ENCODE measurements at places on chromosomes 4 and X. TPM values are rescaled to one million over a fixed set of nuclear protein-coding genes. Genes with fewer than 3 reads are reported as not detected.
A peak's percentile ranks its signal among the peaks of the same experiment; 100 is the strongest.

GRCh38 chrX:19121466-19121865, 802 bp downstream of the ADGRG2 start:
- no peak for DNase-seq

The ZIC3 gene
- not detected for total RNA-seq

DNA sequence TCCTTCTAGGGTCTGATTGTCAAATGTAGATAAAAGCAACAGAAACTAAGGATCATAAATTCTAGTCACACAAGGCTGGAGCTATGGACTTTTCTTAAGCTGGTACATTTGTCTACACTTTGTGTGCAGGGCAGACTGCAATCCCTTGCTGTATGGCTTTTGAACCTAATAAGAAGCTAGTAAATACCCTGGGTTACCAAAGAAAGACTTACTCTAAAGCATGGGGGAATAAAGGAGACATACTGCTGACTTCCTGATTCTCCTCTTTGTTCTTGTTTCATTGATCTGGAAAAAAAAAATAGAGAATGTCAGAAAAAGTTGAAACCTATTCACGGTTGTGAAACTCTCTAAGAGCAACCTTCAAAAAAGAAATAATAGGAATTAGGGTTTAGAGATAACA, 216.6 kb upstream of the TLL1 start:
- no peak for DNase-seq

The BEX2 gene
- 6.6 TPM for total RNA-seq

- DNase-seq = no peak
Measured at GRCh38 chr4:152106781-152107321, 346.0 kb upstream of the GATB start.

The FRG2 gene
- total RNA-seq = not detected

DNA sequence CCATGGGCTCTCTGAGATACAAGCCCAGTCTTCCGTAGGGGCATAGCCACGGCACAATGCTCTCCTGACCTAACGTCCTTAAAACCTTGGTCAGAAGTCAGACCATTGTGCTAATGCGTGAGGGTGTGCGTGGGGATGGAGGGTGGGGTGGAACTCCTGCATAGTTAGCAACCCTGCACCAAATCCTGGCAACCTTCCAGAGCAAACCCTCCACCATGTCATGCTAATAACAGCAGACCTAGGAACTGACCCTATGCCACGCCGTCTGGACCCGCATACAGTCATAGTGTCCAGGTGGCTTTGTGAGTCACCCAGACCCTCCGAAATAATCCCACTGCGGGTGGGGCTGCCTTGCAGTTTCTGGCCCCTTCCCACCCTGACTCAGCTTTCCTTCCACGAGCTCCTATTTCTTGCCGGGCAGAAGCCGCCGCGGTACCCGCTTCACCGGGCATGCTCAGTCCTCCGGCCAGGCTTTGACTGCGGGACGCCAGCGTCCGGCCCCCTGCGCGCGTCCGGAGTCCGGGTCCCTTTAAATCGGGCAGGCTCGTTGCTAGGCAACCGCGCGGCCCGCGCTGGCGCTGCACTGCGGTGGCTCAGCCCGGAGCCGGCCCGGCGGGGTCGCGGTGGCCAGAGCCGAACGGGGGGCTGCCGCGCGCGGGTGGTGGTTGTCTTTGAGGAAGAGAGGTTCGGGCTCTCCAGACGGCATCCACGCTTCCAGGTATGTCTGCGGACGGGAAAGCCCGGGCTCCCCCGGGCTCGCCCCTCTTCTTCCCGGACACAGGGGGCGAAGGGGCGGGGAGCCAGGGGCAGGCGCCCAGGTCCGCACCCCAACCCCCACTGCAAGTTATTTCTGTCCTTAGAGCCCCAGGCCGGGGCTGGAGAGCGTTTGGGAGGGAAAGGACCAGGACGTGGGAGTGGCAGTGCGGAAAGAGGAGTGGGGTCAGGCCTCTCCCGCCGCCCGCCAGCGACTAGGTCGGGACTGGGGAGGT, at the start of gene CCDC160:
TSS of gene CCDC160 (plus strand) at position 557 of the 989 bp plus-strand sequence. CDS start 7,619 bp downstream, outside the sequence.
- DNase-seq = peak; percentile 25

DNA sequence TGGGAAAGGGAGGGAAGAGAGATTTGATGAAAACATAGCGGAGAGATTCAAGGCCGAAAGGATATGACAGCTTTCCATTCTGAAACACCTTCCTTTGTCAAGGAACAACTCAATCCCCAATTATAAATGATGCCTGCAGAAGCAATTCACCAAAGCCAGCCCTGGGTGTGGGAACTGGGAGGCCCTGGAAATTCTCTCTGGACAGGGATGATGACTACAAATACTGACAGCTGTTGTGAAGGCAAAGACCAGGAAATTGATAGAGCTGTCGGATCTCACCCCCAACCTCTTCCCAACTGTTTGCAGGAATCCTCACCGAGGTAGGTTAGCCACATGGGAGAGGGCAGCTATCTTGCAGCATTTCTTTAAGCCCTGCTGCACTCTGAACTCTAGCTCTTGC, 54.3 kb downstream of the CCDC149 start:
- DNase-seq = no peak

The ZNF718 gene
- 5.4 TPM for total RNA-seq

- no peak for DNase-seq
Measured at GRCh38 chr4:48243429-48243828, 26.2 kb downstream of the TEC start.

GRCh38 chr4:98260047-98260578, 1.1 kb upstream of the RAP1GDS1 start:
- peak; percentile 65 for DNase-seq

- DNase-seq = no peak
Measured at GRCh38 chr4:48205107-48205506, 64.5 kb downstream of the TEC start.

- no peak for DNase-seq
Measured at GRCh38 chrX:101918751-101919150, 13.1 kb downstream of the ZMAT1 start.

DNA sequence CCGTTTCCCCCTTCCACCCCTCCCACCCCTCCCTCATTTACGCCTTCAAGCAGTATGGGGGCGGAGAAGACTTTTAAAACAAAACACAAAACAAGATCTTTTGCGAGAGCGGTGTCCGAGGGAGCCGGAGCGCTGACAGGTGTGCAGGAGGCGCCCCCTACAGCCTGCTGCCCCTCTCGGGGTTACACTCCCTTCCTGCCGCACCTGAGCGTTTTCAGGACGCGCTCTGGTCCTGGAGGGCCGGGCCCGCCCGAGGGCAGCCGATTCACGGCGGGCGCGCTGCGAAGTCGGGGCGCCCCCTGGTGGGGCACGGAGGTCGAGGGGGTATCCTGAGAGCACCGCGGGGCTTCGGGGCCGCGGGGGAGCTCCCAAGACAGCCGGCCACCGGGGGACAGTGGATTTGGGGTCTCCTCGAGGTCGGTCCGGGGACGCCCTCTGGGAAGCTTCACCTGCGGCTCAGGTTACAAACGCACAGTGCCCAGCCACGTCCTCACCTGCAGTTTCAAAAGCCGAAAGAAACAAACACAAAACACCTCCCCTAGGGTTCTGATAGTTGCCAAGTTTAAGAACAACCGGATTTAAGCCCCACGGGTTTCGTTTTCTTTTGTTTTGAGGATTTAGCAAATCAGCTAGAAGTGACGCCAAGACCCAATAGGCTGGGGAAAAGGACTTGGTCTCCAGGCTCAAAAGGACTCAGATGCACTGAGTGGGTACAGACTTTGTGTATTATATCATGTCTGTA, 8.0 kb upstream of the NEUROG2 start:
- peak; percentile 73 for DNase-seq

- DNase-seq = peak; percentile 68
Measured at GRCh38 chr4:10456595-10457254, 501 bp downstream of the ZNF518B start.

The TLR6 gene
- total RNA-seq = 2.2 TPM

The PFKFB1 gene
- 0.32 TPM for total RNA-seq

- no peak for DNase-seq
Measured at GRCh38 chr4:81343536-81343935, 128.2 kb downstream of the RASGEF1B start.

The DLG3 gene
- total RNA-seq = 68.9 TPM

- DNase-seq = no peak
Measured at GRCh38 chrX:42047886-42048285, 124.5 kb upstream of the CASK start.

The CD38 gene
- total RNA-seq = 2.5 TPM

The CT45A3 gene
- not detected for total RNA-seq

GRCh38 chrX:134431894-134432293, 28.1 kb upstream of the HPRT1 start:
- no peak for DNase-seq

The HSFX4 gene
- not detected for total RNA-seq

DNA sequence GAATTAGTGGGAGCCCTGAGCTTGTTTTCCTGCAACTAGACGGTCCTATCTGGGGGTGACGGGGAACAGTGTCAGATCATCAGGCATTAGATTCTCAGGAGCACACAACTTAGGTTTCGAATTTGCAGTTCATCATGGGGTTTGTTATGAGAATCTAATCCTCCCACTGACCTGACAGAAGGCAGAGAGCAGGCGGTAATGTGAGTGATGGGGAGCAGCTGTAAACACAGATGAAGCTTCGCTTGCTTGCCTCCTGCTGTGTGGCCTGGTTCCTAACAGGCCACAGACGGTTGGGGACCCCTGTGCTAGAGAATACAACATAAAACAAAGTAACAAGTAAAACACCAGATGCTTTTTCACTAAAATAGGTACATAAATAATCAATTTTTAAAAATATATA, 86.2 kb upstream of the BLTP1 start:
- no peak for DNase-seq

GRCh38 chr4:62399242-62399641, 1199.1 kb downstream of the ADGRL3 start:
- no peak for DNase-seq

The KLHL8 gene
- total RNA-seq = 19.5 TPM

DNA sequence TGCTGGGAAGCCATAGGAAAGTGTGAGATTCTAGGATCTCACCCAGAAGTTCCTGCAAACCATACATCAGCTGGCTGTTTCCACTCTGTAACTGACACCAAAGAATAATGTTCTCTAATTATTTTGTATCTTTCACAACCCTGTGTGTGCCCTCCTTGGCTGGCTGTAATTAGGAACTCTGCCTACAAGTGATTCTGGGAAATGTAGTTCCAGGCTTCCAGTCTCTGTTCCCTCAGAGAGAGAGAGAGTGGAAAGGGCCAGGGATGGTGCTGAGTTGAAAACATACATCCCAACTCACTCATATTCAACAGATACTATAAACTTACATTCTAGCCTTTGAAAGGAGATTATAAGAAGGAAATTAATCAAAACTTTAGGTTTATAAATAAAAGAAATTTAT, 57.5 kb upstream of the C1QTNF7 start:
- DNase-seq = no peak

- DNase-seq = no peak
Measured at GRCh38 chr4:13907255-13907751, 279.8 kb upstream of the BOD1L1 start.

DNA sequence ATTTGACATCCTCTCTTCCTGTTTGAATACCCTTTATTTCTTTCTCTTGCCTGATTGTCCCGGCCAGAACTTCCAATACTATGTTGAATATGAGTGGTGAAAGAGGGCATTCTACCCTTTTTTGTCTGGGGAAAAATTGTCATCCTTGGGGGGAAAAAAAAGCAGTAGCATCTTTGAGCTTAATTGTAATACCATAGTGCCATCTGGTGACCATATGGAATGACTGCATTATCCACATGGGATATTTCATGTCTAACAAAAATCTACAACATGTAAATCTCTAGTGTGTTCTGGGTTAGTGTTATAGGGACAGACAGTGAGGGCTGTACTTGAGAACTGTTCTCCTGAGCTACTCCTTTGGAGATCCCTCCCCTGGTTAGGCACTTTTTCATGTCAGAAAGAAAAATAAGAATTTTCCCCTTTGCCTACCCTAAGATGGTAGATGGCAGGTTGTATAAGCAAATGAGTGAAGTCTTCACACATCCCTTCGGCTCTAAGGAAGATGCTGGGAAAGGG, 26.0 kb downstream of the CAPN6 start:
- DNase-seq = no peak

The PAGE1 gene
- not detected for total RNA-seq

DNA sequence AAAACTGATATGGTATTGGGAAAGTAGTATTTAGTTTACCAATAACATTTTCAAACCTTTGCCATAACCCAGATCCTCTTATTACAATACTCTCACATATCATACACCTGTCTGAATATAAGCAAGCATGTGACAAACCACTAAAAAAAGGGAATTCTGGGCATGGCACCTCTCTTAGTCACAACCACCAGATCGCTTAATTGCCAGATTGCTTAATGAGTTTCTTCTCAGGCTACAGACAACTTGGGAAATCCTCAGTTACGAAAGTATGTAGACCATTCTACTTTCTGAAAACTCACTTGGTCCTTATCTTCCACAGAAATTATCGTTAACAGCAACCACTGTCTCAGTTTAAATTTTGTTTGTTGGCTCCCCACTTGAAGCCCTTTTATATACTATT, 2.1 kb downstream of the NAF1 start:
- DNase-seq = no peak

- DNase-seq = no peak
Measured at GRCh38 chrX:106903291-106903824, at the start of gene RIPPLY1. TSS of gene RIPPLY1 (minus strand) at chrX:106903341. CDS start at chrX:106903287, 54 bp downstream.

DNA sequence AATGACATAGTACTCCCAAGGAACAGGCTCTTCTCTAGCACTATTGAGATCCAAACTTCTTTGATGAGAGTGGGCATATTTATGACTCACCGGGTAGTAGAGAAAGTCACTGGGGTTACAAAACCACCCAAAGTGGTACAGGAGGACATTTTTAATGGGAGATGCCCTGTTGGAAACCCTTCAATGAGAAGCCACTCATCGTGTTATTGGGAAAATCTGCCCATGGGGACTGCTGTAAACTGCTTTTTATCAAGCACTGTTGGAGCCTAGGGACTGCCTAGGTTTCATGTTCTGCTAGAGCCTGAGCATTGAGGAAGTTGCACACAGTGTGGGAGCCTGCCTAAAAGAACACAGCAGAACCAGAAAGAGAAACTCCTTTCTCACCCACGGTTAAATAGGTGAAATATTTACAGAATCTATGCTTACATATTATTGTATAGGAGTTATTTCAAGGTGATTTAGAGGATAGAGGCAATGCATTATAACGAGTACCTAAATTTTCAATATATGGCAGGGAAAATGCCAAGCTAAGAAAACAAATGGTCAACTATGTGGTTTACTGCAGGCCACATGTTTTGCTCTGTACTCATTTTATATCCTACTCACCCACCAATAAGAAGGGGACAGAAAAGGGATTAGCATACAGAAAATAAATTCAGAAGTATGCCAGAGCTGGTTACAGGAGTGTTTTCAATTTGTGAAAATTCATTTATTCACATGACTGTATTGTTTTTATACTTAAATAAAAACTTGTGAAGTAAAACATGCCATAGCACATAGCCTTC, 559.1 kb downstream of the FSTL5 start:
- no peak for DNase-seq

The F8A3 gene
- total RNA-seq = 14.6 TPM

DNA sequence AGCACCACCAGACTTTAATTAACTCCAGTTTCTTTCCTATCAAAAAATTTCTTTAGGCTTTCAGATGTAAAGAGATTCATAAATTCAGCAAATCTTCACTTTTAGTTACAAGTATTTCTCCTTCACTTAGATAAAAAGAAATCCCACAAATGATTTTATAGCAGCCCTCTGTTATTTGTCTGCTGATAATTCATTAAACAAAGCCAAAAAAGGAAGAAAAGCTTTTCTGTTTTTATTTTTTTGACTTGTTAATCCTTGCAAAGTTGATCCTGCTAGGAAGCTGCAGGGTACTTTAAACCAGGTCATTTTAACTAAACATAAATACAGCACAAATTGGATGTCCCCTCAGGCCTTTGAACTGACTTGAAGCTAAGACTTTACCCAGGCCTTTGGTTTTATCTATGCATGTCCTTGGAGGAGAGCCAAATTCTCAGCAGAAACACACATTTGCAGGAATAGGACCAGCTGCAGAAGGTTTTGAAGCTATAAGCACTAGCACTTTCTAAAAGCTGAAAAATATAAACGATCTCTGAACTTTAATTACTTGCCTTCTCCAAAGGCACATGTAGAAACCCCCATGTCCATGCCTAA, 57.5 kb downstream of the PCDH18 start:
- no peak for DNase-seq
